ENCODE measurements at places on chromosomes 5 and 9.
A peak's percentile ranks its signal among the peaks of the same experiment; 100 is the strongest.

DNA sequence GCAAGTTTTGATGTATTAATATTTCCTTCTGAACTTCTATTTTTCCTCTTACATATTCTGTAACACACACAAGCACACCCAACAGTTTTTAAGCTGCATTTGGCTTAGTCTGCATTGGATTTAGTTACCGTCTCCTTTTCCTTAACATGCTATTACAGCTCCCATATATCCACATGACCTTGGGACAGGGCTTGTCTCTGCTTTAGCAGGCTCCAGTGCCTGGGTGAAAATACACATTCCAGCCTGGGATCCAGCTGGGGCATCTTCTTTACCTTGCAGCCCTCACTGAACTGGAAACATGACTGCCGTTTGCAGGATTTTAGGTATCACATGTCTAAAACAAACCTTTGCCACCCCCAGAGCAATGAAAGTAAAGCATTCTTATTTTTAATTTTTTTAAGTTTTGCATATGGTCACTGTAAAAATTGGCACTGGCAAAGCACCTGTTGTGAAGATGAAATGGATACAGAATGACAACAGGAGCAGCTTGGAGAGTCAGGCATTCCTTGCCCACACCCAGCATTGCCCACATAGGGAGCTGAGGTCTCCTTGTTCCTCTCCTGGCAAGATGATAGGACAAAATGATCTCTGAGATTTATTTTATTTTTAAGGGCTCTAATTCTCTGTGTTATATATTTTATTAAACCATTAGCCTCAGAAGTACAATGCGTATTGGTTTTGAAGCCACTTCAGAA, 4.0 kb downstream of the GADD45G start:
- no peak for DNase-seq

DNA sequence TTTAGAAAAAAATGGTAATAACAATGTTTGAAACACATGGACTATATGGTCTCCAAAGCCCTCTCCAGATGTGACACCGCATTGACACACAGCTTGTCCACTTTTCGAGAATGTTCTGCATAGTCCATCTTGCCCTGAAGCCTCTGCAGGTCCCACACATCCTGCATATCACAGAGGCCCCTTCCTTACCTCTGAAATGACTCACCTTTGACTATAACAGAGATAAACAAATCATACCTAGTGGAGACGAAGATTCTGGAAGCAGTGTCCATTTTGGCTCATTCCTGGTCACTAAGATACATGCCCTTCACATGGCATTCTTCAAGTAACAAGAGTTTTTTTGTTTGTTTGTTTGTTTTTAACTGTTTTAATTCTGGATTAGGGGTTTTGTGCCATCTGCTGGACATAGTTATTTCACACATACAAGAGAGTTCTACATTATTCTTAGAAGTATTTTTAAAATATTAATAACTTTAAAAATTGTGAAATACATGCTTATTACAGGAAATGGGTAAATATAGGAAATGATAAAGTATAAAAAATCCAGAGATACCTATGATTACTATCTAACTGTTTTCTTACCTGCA, 5.1 kb downstream of the ARL14EPL start:
- DNase-seq: no peak

DNA sequence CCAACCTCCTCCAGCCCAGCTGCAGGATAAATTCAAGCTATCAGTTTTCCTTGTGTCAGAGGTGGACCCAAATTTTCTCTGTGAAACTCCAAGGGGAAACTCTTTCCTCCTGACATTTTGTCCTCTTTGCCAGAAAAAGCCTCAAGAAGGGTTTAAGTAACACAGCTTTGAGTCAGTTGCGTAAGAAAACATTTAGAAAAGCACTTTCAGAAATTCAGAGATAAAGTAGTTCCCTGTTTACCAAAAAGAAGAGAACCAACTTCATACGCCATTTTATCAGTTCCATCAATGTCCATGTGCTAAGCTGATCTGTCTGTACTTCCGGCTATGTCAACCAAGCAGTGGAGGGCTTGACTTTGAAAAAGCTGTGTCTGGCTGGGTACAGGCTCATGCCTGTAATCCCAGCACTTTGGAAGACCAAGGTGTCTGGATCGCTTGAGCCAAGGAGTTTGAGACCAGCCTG, 19.9 kb upstream of the SUSD1 start:
- no peak for DNase-seq

DNA sequence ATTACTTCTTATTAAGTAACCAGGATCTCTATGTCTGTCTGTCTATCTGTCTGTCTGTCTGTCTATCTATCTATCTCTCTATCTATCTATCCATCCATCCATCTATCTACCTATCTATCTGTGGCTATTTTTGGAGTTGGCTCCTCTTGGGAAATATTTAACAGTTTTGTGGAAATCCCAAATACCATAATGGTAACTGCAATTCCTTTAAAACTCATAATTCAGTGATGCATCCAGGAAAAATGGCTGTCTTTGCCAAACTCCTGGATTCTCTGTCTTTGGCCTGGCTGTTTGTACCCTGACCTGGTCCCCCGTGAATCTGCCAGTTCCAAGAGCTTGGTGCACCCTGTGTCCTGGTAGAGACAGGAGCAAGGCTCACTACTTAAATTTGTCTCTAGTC, 197.0 kb downstream of the PCSK1 start:
- DNase-seq: no peak

DNA sequence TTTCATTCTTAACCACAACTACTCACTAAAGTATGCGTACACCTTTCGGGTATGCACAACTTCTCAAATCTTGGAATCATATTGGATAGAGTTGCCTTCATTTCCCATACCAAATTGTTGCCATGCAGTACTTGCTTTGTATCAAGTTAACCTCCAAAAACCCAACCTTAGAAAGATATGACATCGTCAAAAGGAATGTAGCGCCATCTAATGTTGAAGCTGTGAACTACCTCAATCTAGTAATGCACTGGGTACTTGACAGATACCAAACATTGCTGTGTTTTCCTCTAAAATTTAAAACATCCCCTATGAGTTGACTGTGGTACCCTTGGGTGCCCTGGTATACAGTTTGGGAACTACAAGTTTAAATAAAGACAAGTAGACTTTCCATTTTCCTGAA, 318.4 kb downstream of the ARL15 start:
- no peak for DNase-seq

DNA sequence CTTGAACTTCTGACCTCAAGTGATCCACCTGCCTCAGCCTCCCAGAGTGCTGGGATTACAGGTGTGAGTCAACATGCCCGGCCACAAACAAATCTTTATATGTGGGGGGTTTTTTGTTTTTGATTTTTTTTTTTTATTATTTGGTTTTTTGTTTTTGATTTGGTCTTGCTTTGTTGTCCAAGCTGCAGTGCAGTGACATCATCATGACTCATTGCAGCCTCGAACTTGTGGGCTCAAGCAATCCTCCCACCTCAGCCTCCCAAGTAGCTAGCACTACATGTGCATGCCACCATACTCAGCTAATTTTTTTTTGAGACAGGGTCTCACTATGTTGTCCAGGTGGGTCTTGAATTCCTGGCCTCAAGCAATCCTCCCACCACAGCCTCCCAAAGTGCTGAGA, 42.4 kb downstream of the ALDH7A1 start:
- no peak for DNase-seq

DNA sequence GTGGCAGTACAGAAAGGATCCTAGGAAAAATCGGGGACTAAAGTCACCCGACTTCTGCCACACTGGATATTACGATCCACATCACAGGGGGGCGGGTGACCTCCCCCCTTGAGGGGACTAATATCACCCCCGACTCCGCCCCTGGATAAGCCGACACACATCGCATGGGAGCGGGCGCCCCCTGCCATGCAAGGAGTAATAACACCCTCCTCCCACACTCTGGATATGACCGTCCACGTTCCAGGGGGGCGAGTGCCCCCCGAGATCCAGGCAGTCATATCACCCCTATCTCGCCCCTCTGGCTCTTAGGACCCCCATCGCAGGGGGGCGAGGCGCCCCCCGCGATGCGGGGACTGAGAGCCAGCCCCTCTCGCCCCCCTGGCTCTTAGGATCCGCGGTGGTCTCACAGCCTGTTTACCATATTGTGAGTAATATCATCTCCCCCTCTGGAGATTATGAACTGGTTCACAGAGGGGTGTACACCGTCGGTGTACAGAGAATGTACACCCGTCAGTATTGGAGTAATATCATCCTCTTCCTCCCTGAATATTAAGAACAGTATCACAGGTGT, 423.0 kb downstream of the DIRAS2 start:
- no peak for DNase-seq

DNA sequence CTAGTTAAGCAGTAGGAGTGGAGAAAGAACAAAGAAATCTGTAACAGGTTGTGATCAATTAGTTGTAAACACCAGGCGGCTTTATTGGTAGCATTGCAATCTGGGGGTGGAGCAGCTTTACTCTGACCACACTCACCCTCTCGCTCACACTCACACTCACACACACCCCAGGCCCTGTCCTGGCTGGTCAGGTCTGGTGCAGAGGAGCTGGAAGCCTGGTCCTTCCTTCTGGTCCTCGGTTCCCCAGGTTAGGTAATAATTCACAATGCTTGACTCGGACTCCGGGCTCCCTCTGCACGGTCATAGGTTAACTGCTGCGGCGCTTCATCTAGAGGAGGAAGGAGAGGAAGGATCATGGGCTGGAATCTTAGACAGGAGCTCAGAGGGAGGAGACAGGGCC, 1.6 kb downstream of the CCL19 start:
- DNase-seq: no peak

DNA sequence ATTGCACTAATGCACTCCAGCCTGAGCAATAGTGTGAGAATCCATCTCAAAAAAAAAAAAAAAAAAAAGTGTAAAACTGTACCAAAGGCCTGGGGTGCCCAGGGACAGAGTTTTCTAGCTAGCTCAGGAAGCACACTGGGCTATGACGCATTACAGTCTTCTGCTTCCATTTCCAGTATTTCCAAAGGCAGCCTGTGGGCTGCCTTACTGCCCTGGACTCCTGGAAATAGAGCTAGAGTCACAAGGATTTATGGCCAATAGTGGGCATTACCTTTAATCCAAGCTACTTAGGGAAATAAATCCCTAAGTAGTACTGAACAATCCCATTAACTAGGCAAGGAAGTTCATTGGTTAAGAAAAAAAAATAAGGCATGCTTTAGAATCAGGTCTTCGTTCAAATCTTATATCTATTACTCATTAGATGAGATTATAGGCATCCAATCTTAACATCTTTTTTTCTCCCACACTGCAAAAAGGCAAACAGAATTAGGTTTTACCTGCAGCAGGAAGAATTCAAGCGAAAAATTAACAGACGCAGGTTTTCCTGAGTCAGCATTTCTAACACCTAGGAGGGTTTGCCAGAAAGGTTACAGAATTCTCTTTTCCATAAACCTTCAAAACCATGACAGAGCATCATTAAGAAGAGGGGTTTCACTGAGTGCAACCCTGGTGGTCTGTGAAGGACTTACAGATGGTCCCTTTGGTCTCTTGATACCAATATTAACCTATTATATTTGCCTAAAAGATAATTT, 85.6 kb upstream of the CCDC112 start:
- DNase-seq: no peak

DNA sequence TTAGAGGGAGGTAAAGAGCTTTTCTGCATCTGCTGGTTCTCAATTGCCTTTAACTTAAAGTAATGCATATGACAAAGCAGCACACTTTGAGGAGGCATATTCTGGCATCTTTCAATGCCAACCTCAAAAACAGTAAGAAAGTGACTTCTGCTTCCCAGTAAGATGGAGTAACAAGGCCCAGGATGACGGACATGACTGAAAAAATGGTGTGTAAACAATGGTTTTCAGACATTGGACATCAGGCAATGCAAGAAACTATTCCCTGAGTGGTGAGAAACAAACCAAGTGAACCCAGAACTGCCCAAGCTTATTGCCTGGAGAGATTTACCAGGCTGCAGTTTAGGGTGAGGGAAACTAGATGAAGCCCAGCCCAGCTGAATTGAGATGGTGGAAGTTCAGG, 39.8 kb upstream of the TTC39B start:
- no peak for DNase-seq

DNA sequence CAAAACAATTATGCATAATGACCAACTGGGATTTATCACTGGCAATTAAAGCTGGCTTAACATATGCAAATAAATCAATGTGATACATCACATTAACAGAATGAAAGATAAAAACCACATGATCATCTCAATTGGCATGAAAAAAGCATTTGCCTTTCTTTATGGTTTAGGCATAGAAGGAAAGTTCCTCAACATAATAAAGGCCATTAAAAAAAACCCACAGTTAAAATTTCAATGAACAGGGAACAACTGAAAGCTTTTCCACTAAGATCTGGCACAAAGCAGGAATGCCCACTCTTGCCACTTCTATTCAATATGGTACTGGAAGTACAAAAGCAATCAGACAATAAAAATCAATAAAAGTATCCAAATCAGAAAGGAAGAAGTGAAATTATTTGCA, 151.2 kb upstream of the CD180 start:
- no peak for DNase-seq

DNA sequence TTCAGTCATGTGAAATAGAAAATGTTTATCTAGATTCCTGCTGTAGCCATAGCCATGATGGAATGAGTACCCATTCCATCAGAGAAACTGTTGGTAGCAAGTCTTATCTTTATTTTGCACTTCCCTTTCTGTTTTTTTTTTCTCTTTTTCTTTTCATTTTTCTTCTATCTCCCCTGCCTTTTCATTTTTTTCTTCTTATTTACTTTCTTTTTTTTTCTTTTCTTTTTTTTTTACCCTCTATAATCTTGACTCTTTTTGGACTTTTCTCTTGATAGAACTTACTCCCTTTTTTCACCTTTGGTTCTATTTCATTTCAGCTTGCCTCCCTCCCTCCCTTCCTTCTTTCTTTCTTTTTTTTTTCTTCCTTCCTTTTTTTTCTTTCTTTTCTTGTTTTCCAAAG, 15.4 kb downstream of the SLC25A46 start:
- DNase-seq: no peak

DNA sequence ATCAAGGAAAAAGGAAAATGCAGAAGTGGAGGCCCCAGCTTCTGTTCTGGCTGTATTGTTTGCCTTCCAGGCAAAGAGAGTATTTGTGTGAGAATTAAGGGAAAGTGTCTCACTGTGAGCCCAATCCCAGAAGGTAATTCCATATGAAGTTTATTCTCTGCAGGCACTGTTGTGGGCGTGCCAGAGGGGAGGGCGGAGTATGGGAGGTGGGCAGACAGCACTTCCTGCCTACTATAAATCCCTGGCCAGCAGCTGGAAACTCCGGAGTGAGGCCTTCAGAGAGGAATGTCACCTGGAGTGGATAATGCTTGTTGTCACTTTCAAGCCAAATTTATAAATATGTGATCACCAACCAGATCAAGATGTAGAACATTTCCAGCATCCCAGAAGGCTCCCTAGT, 209.5 kb downstream of the ARHGAP26 start:
- no peak for DNase-seq

GRCh38 chr5:132662925-132663770, 5.2 kb downstream of the IL13 start:
- DNase-seq: peak; percentile 44

GRCh38 chr5:180470966-180471582, 23.1 kb upstream of the CNOT6 start:
- DNase-seq: peak; percentile 88
